ENCODE measurements at places on chromosomes 4 and X.

GRCh38 chr4:5050520-5051277 is 581 bp upstream of the STK32B start:
- peak; percentile 78 for DNase-seq

DNA sequence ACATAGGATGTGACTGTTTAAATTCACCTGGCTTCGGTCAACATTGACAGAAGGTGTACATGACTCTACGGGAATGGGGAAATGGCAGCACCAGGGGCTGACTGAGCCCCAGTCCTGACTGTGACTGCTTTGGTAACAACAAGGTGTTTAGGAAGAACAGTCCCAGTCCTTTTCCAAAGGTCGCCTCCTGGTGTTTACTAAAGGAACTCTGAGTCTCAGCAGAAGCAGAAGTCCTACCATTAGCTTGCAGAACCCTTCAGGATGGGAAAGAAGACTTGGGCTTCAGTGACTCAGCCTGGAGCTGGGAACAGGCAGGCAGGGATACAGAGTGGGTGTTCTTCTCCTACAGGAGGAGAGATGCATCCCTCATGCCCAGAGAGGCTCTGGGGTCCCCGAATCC is 103.3 kb downstream of the MGST2 start:
- DNase-seq, result no peak

DNA sequence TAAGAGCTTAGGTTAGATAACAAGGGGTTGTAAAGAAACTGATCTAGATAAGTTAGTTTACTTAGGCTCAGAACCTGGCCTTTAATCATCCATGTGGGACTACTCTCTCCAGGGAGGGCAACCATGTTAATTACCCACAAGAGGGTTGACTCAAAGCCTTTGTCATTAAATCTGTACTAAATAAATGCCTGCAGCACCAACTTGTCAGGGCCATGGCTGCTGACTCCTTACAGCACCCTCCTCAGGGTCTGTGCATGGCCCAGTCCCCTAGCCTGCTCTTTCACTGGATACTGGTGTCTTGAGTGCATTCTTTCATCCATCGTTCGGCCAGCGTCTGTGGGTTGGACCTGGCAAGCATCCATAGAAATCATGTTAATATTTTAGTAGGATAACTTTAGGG is 34.7 kb downstream of the CASP3 start:
- no peak for DNase-seq

DNA sequence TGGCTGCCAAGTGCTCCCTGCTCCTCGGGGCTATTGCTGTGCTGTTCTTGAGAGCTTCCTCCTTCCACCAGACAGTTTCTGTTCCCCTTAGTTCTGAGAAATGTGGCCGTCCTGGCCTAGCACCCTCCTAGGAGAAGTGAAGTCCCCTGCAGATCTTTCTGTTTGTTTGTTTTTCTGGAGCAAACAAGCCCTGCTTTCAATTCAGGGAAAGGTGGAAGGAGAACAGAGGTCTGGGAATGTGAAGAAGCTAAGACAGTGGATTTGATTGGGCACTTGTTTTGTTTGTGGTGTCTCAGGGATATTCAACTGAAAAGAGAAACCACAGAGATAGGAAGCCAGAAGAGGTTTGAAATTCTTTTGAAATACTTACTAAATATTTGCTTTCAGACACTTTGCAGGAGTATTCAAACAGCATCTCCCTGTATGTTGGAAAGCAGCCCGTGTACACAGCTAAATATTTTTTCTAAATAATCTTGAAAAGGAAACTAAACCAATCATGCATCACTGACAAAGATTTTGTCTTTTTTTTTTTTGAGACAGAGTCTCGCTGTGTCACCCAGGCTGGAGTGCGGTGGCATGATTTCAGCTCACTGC is 36.5 kb upstream of the PPM1K start:
- no peak for DNase-seq

DNA sequence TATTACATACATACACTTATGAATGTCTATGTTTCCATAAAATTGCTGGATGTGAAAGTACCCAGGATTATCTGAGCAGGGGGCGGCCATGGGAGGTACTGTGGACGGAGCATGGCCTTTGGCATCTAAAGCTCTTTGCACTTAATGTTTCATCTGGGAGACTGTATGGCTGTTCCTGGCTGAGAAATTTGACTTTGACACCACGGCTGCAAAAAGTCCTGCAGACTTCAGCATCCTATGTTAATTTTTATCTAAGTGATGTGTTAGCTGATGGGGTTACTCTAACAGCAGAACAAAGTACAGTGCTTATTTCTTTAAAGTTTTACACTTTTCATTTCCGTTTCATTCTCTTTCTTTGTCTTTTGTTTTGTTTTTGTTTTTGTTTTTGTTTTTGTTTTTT is 139.8 kb upstream of the STX18 start:
- no peak for DNase-seq

GRCh38 chr4:142443469-142443868 is 402.6 kb downstream of the INPP4B start:
- DNase-seq, result no peak

DNA sequence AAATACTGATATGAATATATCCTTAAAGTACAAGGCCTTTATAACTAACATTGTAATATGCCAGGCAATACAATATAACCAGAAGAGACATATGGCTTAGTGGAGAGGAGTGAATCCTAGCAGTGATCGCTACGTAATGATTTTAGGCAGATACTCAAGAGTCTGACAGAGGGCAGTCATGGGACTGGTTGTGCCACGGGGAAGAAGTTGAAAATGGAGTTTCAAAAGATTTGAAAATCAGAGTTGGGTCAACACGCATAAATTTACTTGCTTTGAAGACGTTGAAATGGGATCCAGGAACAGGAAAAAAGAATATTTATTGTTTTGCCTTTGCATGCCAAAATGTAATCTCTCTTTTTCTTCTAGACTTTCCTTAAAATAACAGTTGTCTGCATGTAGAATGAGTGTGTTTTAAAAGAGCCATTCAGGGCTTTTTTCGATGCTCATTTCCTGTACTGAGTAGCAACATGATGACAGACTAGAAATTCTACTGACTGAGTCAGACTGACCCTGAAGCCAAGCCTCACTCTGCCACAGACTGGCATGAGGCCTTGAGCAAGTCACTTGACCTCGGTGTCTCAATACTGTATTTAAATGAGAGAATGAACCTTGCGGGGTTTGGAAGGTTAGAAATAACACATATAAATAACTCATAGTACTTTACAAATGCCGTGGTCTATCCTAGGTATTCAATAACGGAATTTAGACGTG is 8.1 kb upstream of the SMS start:
- no peak for DNase-seq

- DNase-seq, result no peak
Measured at GRCh38 chrX:11462136-11462535, 168.9 kb downstream of the AMELX start.

GRCh38 chrX:25925946-25926345 is 212.2 kb upstream of the MAGEB18 start:
- DNase-seq, result no peak

GRCh38 chr4:145936997-145937901 is 1.4 kb downstream of the ZNF827 start:
- DNase-seq, result peak; percentile 21

GRCh38 chrX:24325231-24325630 is 11.4 kb upstream of the SUPT20HL2 start:
- DNase-seq, result no peak

DNA sequence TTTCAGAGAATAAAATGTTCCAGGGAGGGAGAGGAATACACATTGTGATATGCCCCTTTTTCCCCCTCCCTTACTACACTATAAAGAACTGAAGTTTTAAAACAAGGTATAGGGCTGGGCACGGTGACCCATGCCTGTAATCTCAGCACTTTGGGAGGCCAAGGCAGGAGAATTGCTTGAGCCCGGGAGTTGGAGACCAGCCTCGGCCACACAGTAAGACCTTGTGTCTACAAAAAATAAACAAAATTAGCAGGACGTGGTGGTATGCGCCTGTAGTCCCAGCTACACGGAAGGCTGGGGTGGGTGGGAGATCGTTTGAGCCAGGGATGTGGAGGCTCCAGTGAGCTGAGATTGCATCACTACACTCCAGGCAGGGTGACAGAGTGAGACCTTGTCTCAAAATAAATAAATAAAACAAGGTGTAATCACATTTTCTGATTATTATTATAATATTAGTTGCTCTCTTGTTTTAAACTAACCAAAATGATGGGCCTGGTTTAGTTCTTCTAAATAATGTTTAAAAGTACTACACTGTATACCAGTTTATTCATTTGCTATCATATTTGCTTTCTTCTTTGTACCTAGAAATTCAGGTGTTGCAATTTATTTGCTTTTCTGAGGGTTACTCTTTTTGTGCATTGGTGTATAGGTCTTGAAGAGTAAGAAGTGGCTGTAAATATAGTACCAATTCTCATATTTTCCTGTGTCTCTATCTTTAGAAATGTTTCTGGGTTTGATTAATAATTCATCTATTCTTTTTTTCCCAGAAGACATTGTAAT is 8.8 kb downstream of the TBC1D8B start:
- no peak for DNase-seq

GRCh38 chr4:73586666-73587065 is 33.6 kb downstream of the RASSF6 start:
- DNase-seq, result no peak

DNA sequence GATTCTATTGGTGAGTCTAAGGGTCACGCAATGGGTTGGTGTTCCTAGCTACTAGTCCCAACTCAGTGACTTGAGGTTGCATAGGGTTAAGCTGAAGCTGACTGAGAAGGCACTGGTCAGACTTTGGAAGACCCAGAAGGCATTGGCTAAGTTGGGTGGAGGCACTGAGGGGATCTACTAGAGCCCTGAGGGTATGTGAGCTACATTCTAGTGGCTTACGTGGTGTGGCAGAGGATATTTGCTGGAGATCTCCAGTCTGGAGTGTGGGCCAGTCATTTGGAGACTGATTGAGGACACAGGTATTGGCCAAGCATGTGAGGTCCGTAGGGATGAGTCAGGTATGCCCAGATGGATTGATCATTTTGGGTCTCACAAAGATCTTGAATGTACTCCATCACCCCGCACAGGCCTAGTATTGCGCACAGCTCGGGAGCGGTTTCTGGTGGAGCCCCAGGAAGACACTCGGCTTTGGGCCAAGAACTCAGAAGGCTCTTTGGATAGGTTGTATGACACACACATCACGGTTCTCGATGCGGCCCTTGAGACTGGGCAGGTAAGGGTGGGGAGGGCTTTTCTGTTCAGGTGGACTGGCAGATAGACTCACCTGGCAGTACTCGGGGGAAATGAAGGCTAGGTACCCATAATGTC is 7.2 kb downstream of the USP11 start:
- no peak for DNase-seq

DNA sequence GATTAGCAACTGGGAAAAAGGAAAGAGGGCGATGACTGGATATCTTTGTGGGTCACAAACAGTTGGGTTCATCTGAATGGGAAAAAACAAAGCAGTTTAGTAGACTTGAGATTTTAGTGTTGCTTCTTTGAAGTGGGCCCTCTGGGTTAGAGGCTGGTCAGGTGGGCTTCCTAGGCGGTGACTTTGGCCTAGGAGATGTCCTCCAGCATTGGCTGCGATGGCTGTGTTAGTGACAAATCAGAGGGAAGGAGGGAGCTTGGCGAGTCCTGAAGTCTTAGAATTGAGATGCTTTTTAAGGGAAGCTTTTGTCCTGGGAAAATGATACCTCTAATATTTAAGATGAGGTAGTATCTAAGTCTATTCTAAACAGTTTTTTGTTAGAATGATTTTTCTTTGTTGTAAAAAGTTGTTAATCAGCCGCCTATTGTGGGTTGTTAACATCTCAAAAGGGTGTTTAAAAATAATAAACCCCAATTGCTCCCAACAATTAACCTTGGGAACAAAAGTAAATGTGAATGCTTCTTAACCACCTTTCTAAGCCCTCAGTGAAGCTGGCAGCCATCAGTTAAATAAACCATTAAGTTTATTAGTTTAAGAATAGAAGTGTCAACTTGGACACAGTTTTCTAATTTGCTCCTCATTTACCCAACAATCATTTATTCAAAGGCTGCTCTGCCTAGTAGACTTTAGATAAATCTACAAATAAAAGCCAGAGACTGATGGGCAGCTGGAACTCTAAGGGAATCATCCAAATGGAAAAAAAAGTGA is 31.7 kb downstream of the DLG3 start:
- no peak for DNase-seq
